ENCODE measurements at places on chromosomes 1 and 21. TPM values are rescaled to one million over a fixed set of nuclear protein-coding genes. Genes with fewer than 3 reads are reported as not detected.

PTGFR gene
- total RNA-seq: 44.3 TPM

GRCh38 chr1:80064524-80064923 lies 1058.0 kb upstream of the ADGRL4 start:
- no peaks in the 10 kb centered on the region for H3K36me3 ChIP-seq
- no peak for DNase-seq
- no peaks in the 10 kb centered on the region for H3K27me3 ChIP-seq
- H3K4me3 ChIP-seq: no peak overlapping the region

DNA sequence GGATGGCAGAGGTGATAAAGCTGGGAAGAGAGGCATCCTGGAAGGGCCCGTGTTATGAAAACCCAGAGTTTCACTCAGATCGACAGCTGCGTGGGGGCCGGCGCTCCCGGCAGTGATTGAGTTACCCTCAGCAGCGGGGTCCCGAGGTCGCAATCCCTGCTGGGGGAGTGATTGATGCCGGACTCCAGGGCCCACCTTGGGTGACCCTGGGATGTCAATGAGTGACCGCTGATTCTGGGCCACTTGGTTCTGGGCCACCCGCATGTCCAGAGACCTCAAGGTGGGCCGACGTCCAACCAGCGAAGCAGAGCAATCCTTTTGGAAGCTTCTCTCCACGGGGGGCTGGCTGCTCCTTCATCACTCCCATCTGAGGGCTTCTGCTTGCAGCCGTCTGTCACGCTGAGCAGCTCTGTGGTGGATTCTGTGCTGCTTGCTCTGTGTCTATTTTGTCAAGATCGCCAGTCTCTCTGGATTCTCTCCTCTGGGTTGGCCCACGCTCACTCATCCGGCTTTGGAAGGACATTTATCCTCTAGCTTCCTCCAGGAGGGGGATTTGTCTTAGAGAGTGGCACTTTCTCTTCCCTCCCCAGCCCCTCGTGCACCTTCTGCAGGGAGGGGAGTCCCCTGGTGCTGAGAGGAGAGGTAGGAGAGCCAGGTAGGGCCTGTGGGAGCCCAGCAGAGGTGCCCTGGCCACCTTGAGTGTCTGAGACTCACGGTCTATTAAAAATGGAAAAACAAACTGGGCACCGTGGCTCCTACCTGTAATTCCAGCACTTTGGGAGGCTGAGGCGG lies 110.9 kb upstream of the C1orf174 start:
- H3K27ac ChIP-seq: no peak overlapping the region
- DNase-seq: no peak
- no peak overlapping the region for H3K4me3 ChIP-seq
- H3K36me3 ChIP-seq: no peaks in the 10 kb centered on the region

DNA sequence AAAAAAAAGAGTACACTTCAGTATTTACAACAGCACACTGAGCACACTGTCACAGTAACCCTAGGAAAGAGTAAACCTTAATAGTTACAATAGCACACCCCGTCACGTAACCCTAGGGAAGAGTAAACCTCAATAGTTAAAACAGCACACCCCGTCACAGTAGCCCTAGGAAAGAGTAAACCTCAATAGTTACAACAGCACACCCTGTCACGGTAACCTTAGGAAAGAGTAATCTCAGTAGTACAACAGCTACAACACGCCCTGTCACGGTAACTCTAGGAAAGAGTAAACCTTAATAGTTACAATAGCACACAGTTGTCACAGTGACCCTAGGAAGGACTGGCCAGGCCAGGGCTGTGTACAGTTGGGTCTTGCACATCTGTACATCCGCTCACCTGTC lies 3.0 kb downstream of the CDK11A start:
- DNase-seq: peak; percentile 2
- H3K4me3 ChIP-seq: no peak overlapping the region
- H3K27me3 ChIP-seq: no peaks in the 10 kb centered on the region
- H3K36me3 ChIP-seq: no peaks in the 10 kb centered on the region
- H3K4me1 ChIP-seq: no peaks in the 10 kb centered on the region

DIRAS3 gene
- total RNA-seq: 2.2 TPM

GRCh38 chr21:25385911-25386474 lies 221.3 kb downstream of the MRPL39 start:
- no peak for DNase-seq
- H3K27me3 ChIP-seq: no peaks in the 10 kb centered on the region
- no peak overlapping the region for H3K27ac ChIP-seq
- no peak overlapping the region for H3K4me3 ChIP-seq
- H3K36me3 ChIP-seq: no peaks in the 10 kb centered on the region

FCAMR gene
- total RNA-seq: not detected

PI4KB gene
- total RNA-seq: 60.9 TPM

DNA sequence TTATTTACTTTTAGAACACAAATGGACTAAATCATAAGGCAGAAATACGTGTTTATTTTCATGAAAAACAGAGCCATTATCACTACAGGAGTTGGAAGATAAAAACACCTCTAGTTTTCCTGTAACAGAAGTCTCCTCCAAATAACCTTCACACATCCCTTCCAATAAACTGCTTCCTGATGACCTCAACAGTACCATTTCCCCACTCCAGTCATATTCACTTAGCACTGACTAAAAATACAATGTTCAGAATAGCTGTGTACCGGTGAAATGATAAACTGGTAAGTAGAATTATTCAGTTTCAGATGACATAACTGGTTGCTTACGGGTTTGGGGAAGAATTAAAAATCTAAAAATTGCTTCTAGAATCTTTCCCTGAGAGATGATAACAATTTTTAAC lies 137.9 kb downstream of the DENND1B start:
- H3K27me3 ChIP-seq: no peaks in the 10 kb centered on the region
- no peaks in the 10 kb centered on the region for H3K4me1 ChIP-seq
- no peak overlapping the region for H3K4me3 ChIP-seq
- no peak for DNase-seq
- no peak overlapping the region for H3K27ac ChIP-seq

PLA2G2A gene
- 901 TPM for total RNA-seq

- no peak overlapping the region for H3K4me3 ChIP-seq
- no peak for DNase-seq
- H3K27me3 ChIP-seq: no peaks in the 10 kb centered on the region
- H3K36me3 ChIP-seq: peaks cover 2% of the 10 kb centered on the region
These were observed 58.8 kb upstream of the C1orf115 start for GRCh38 chr1:220631238-220631815.

- no peak overlapping the region for H3K27ac ChIP-seq
- H3K4me3 ChIP-seq: no peak overlapping the region
- DNase-seq: no peak
- H3K36me3 ChIP-seq: no peaks in the 10 kb centered on the region
- no peaks in the 10 kb centered on the region for H3K27me3 ChIP-seq
These were observed 9.2 kb upstream of the ZNF644 start for GRCh38 chr1:91031081-91031480.

LDLRAD1 gene
- total RNA-seq: not detected

GRCh38 chr1:207073906-207074820 lies 14.5 kb upstream of the C4BPB start:
- H3K36me3 ChIP-seq: peaks cover 1% of the 10 kb centered on the region
- H3K27ac ChIP-seq: no peak overlapping the region
- no peaks in the 10 kb centered on the region for H3K27me3 ChIP-seq
- H3K4me3 ChIP-seq: no peak overlapping the region
- no peak for DNase-seq

- peak overlapping the region; percentile 87 for H3K27ac ChIP-seq
- H3K4me1 ChIP-seq: no peaks in the 10 kb centered on the region
- DNase-seq: no peak
- no peaks in the 10 kb centered on the region for H3K36me3 ChIP-seq
These were observed 14.9 kb upstream of the MACF1 start for GRCh38 chr1:39189592-39190041.

DNA sequence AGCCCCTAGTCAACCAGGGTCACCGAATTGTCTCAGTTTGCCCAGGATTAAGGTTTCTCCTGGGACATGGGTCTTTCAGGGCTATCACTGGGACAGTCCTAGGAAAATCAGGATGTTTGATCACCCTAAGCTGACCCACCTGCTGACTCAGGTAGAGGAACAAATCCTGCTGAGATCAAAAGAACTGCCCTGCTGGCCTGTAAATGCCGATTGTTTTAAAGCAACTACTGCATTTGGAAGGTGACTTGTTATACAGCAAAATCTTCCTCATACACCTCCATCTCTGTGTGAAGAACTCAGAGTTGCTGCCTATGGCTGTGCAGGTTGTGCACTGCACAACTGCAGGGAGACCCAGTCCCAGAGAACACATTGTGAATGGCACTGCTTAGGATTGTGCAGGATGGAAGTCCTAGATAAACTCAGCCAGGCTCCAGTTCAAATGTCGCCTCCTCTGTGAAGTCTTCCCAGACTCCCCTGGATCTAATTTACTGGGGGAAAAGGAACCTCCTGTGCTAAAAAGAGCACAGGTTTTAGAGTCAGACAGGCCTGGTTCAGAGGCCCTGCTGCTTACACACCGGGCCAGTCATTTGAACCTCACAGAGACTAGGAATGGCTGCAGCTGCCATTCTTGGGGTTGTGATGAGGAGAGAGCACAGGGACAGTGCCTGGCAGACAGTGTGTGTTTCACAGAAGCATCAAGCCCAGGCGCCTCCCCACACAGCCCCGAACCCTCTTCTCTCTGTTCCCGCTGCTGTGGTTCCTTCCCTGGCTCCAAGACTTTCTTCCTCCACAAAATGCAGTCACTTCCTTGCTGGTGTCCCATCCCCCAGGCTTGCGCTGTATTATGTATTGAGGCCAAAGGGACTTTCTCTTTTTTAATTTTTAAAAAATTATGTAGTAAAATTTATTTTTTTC lies 23.2 kb upstream of the LRP8 start:
- no peak overlapping the region for H3K27ac ChIP-seq
- DNase-seq: no peak
- no peaks in the 10 kb centered on the region for H3K4me1 ChIP-seq
- no peak overlapping the region for H3K4me3 ChIP-seq
- H3K36me3 ChIP-seq: no peaks in the 10 kb centered on the region
- no peaks in the 10 kb centered on the region for H3K27me3 ChIP-seq

DCST2 gene
- 1.8 TPM for total RNA-seq

GRCh38 chr1:22375601-22376000 lies 76.0 kb upstream of the ZBTB40 start:
- no peak overlapping the region for H3K4me3 ChIP-seq
- no peak overlapping the region for H3K27ac ChIP-seq
- no peaks in the 10 kb centered on the region for H3K27me3 ChIP-seq
- DNase-seq: no peak
- no peaks in the 10 kb centered on the region for H3K4me1 ChIP-seq

SEMA4A gene
- total RNA-seq: 20.0 TPM

- H3K4me1 ChIP-seq: no peaks in the 10 kb centered on the region
- DNase-seq: no peak
- no peaks in the 10 kb centered on the region for H3K27me3 ChIP-seq
- H3K36me3 ChIP-seq: no peaks in the 10 kb centered on the region
- no peak overlapping the region for H3K27ac ChIP-seq
- H3K4me3 ChIP-seq: no peak overlapping the region
These were observed 17.1 kb downstream of the KIF21B start for GRCh38 chr1:201006450-201006849.

DNA sequence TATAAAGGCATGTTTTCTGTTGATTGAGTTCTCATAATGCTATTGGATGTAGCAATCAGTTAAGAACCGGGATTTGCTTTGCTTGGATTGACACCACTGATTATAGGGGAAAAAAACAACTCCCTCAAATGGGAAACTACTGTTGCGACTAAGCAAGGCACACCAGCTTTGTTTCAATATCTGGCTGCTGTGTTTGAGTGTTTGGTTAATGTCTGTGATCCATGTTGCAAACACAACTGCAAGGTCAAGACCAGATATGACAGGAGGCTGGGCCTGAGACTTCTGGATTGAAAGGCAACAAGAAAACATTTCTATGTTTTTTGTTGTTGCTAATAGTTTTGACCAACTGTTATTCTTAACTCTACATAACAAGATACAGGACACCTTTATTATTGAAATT lies 50.7 kb downstream of the MTR start:
- H3K27ac ChIP-seq: no peak overlapping the region
- H3K4me3 ChIP-seq: no peak overlapping the region
- no peaks in the 10 kb centered on the region for H3K4me1 ChIP-seq
- H3K27me3 ChIP-seq: no peaks in the 10 kb centered on the region

- no peak overlapping the region for H3K4me3 ChIP-seq
- DNase-seq: no peak
- no peaks in the 10 kb centered on the region for H3K27me3 ChIP-seq
- H3K27ac ChIP-seq: no peak overlapping the region
- no peaks in the 10 kb centered on the region for H3K4me1 ChIP-seq
These were observed 53.4 kb upstream of the RPL11 start for GRCh38 chr1:23638188-23638619.

TESK2 gene
- total RNA-seq: 8.1 TPM

- no peaks in the 10 kb centered on the region for H3K36me3 ChIP-seq
- no peak overlapping the region for H3K27ac ChIP-seq
- DNase-seq: no peak
- H3K4me3 ChIP-seq: no peak overlapping the region
- H3K4me1 ChIP-seq: no peaks in the 10 kb centered on the region
These were observed 24.0 kb downstream of the ADGRL2 start for GRCh38 chr1:81824759-81825158.

AMY1B gene
- not detected for total RNA-seq

- no peaks in the 10 kb centered on the region for H3K36me3 ChIP-seq
- DNase-seq: no peak
- no peaks in the 10 kb centered on the region for H3K27me3 ChIP-seq
- no peak overlapping the region for H3K27ac ChIP-seq
These were observed 47.2 kb downstream of the CAPN9 start for GRCh38 chr1:230794431-230794830.

- H3K4me1 ChIP-seq: no peaks in the 10 kb centered on the region
- no peak overlapping the region for H3K4me3 ChIP-seq
- no peak overlapping the region for H3K27ac ChIP-seq
- H3K36me3 ChIP-seq: no peaks in the 10 kb centered on the region
- H3K27me3 ChIP-seq: no peaks in the 10 kb centered on the region
These were observed 106.0 kb downstream of the ESRRG start for GRCh38 chr1:216617081-216617875.

DNA sequence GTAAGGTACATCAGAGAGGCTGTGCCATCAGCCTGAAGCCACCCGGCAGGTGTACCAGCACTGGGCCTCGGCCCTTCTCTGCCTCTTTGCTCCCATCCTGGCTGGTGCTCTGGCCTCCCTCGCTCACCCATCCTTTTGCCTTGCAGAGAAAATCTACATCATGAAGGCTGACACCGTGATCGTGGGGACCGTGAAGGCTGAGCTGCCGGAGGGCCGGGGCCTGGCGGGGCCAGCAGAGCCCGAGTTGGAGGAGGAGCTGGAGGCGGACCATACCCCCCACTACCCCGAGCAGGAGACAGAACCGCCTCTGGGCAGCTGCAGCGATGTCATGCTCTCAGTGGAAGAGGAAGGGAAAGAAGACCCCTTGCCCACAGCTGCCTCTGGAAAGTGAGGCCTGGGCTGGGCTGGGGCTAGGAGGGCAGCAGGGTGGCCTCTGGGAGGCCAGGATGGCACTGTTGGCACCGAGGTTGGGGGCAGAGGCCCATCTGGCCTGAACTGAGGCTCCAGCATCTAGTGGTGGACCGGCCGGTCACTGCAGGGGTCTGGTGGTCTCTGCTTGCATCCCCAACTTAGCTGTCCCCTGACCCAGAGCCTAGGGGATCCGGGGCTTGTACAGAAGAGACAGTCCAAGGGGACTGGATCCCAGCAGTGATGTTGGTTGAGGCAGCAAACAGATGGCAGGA lies 24.5 kb upstream of the TNFRSF1B start:
- no peaks in the 10 kb centered on the region for H3K27me3 ChIP-seq
- no peaks in the 10 kb centered on the region for H3K4me1 ChIP-seq
- H3K27ac ChIP-seq: no peak overlapping the region
- DNase-seq: peak; percentile 71

PRUNE1 gene
- 14.8 TPM for total RNA-seq

NBPF6 gene
- total RNA-seq: not detected

All from aorta (tissue), 5 donors.